ENCODE measurements at places on chromosomes 3 and 15. TPM values are rescaled to one million over a fixed set of nuclear protein-coding genes. Genes with fewer than 3 reads are reported as not detected.
A peak's percentile ranks its signal among the peaks of the same experiment; 100 is the strongest.

ARNT2 gene
- 16.5 TPM for total RNA-seq

DNA sequence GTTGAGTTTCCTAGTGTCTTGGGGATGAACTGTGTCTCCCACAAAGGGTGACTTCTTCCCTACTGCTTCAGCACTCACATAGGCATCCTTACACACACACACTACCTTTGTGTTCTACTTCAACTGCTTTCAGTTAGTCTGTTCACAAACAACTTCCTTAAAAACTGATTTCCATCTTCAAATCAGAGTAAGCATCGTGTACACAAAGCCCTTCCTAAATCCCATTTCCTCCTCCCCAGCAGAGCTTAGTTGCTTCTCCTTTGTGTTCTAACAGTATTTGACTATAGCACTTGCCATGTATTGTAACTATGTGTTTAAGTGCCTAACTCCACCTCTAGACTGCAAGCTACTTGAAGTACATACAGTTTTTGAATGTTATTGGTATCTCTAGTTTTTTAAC lies 71.7 kb downstream of the TNIK start:
- DNase-seq: no peak

DNA sequence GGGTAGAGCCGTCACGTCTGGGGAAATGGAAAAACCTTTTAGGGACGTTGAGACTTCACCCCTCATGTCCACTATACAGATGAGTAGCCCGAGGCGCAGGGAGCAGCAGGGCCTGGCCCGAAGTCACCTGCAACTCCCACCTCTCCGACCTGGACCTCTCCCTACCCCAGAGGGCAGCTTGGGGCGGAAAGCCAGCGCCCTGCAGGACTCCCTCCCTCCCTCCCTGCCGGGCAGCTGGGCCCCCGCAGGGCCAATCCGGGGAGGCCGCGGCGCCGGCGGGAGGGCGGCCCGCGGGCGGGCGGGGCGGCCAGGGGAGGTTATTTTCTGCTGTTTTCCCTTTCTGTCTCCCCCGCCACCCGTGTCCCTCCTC lies 2.0 kb downstream of the WNT7A start:
- no peak for DNase-seq

DNA sequence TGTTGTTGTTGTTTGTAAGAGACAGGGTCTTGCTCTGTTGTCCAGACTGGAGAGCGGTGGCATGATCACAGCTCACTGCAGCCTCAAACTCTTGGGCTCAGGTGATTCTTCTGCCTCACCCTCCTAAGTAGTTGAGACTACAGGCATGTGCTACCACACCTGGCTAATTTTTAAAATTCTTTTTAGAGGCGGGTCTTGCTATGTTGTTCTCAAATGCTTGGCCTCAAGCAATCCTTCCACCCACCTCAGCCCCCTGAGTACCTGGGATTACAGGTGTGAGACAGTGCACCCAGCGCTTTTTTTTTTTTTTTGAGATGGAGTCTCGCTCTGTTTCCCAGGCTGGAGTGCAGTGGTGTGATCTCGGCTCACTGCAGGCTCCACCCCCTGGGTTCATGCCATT lies 46.7 kb downstream of the TMOD3 start:
- no peak for DNase-seq

DNA sequence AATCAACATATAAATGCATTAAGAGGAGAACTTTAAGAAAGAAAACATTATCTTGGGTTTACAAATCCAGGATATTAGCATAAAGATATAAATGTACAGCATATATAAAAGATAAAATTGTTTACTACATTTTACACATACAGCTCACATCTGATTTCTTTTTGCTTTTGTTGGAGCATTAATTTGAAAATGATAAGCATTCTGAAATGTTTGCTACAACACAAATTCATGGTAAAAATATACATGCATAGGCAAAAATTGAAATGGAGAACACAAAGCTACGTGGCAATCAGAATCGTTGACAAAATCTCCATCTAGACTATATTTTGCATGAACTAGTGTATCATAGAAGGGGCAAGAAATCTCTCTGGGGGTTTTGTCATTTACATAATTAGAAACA lies 159.1 kb downstream of the TIGIT start:
- DNase-seq: no peak

DNA sequence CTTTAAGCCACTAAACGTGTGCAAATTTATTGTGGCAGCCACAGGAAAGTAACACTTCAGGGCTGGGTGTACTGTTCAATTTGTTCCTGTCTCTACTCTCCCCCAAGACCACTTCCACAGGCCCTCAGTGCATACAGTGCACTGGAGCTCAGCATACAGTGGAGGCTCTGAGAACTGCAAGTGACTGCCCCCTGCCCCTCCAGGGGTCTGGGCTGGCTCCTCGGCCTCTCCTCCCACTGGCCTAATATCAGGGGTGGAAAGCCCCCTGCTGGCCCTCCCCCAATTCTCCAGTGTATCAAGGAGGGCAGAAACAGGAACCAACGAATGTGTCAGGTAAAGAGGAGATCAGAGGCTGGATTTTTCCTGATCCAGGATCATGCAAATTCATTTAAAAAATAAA lies 19.9 kb upstream of the HEG1 start:
- no peak for DNase-seq

DNA sequence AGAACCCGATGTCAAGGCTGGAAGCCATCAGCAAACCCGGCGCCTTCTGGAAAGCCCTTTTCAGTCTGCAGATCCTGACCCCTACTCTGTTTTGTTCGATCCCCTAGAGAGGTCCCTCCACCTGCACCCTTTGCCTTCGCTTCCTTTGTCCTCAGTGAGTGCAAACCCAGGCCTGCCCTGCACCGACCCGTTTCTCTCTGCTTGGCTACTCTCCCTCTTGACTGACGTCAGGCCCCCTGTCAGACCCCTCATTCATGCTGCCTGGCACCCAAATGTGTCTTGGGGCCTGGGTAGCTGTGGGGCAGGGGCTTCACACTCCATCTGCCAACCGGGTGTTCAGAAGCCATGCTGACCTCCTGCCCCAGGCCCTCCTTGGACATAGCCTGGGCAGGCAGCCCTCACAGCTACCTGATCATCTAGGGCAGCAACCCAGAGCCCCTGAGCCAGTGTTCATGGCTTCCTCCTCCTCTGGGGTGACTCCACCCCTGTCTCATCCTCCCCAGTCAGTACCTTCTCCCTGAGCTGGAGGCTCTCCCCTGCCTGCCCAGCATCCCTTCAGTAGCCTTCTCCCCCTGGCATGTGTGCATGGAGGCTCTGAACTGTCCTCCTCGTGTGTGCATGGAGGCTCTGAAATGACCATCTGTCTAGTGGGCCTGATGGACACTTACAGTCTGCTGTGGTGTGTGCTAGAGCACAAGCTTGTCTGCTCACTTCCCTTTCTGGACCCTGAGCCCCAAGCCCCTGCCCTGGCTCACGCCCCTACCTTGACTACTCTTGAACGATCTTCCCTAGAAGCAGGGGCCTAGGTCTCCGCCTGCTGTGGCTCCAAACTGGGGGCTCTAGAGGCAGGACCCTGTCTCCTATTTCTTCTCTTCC lies 69.4 kb downstream of the EXOG start:
- no peak for DNase-seq

PCSK6 gene
- total RNA-seq: not detected

GRCh38 chr3:184325715-184326369 lies 11.4 kb downstream of the EIF4G1 start:
- no peak for DNase-seq

DNA sequence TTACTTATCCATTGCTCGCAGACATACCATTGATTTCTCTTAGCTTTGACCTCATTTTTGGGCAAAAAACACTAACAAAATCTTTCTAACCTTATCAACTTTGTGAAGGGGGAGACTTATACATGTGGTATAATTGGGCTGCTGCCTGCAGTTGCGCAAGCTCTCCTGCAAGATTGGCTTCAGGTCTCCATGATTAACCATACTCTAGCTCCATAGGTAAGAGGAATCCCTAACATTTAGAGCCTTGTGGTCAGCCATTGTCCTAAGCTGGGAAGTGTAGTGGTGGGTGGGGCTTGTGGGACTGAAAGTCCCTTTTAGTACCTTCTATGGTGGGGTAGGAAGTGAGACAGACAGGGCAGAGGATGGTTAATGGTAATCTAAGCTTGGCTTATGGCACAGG lies 179.6 kb upstream of the THRB start:
- no peak for DNase-seq

- peak; percentile 45 for DNase-seq
These were observed 54.3 kb upstream of the SMAD3 start for GRCh38 chr15:67010898-67011616.

- no peak for DNase-seq
These were observed 146.0 kb upstream of the GRM7 start for GRCh38 chr3:6714962-6715361.

CYP1A1 gene
- total RNA-seq: not detected

FGF7 gene
- total RNA-seq: 14.8 TPM

MEX3B gene
- 4.8 TPM for total RNA-seq

DNA sequence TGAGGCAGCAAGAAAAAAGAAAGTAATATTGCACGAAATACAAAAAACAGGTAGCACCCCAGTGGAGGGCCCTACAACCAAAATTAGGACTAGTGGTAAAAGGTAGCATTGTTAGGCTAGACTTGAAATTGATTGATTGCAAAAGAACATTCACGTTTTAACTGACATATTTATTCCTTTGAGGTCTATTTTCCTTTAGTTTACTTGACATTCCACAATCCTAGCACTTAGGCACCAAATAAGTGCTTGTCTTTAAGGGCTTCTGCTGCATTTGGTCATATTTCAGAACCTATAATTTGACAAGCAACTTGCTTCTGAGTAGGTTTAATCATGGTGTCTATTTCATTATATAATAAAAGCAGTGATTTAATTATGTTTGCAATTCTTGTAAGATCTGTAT lies 642.7 kb upstream of the AGTR1 start:
- no peak for DNase-seq

DNA sequence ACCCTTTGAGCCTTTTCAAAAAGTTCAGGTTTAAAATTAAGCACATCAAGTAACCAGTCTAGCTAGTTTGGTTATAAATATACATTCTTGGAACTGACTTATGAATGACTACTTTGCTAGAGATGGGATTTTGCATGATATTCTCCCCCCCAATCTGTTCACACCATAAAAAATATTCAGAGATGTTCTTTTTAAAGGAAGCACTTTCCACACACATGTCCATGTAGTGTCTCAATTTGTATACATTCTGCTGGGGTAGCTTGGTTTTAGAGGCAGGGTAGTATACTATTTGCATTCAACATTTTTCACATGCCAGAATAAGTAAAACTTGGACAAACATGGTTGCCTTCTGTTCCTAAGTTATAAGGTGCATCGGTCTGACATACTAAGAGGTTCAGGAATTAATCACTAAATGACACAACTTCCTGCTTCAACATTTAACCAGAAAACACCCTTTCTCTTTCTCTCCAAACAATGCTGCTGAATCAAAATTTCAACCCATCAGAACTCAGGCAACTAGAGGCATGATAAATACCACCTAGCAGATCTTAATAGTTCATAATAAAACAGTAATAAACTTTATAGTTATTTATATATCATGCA lies 57.0 kb downstream of the SUMF1 start:
- DNase-seq: no peak

MESP2 gene
- total RNA-seq: not detected

HPS3 gene
- total RNA-seq: 18.2 TPM

- DNase-seq: no peak
These were observed 1137.3 kb upstream of the CADM2 start for GRCh38 chr3:83821506-83821905.

TRMT10C gene
- 21.6 TPM for total RNA-seq

GRCh38 chr15:83270176-83270575 lies 14.3 kb downstream of the BNC1 start:
- DNase-seq: no peak

GRCh38 chr3:182671541-182671940 lies 121.8 kb upstream of the ATP11B start:
- DNase-seq: no peak

CADM2 gene
- total RNA-seq: not detected

DNA sequence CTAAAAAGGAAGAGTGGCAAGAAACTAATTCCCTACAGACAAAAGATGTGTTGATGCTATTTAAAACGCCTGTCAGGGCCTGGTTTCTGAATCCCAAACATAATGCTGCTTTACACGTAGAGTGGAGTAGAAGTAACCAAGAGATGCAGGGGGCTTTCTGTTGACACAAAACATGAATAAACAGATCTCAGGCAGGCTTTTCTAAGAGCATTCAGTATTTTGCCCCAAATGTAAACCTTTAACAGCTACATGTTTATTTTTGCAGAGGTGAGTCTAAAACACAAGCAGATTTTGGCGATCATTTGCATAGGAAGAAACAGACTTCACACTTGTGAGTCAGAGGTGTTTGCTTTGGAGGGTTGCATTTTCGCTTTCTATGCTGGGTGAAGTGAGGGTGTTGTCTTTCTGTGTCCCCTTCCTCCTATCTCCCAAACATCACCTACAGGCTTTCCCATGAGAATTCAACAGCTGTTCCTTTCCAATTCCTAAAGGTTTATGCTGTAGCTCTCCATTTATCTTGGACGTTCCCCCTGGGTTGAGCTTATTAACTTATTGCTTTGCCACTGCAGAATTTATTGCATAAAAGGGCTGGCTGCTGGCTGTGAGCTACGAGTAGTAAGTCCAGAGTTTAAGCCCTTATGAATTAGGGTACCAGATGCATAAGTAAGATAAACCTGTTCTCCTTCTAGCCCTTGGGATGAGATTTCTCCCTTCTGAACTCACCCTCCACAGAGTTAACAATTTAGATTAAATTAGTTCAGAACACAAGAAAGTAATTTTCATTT lies 156.7 kb downstream of the DIPK2A start:
- DNase-seq: no peak

- DNase-seq: no peak
These were observed 38.5 kb upstream of the MYH15 start for GRCh38 chr3:108548886-108549285.

DNA sequence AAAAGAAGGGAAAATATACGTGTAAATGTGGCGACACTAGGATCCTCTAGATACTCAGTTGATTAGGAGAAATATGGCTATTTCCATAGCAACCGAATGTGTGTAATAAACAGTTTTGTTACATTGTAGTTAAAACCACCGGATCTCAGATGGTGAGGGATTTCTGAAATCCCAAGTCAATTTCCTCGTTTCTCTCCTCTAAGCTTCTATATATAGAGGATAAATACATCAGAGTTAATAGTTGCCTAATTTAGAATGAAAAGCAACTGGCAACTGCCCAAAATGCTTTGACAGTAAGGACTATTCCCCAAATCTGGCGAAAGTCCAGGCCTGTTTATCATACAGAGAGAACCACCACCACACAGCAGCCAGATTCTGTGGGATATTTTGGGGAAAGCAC lies 112.6 kb downstream of the GABRB3 start:
- no peak for DNase-seq

RBSN gene
- 19.8 TPM for total RNA-seq

GRCh38 chr3:567488-568185 lies 371.1 kb downstream of the CHL1 start:
- no peak for DNase-seq

- DNase-seq: peak; percentile 85
These were observed 917 bp downstream of the LNP1 start for GRCh38 chr3:100402256-100402655.

- DNase-seq: no peak
These were observed 6.3 kb upstream of the KIF23 start for GRCh38 chr15:69407719-69408400.

CFAP91 gene
- total RNA-seq: not detected

All from HFFc6 (cell line).